Activated naive CD8-positive, alpha-beta T cell treated with anti-CD3 and anti-CD28 coated beads, Interleukin-2, amount 10 ng/mL, durations not matched to agents 7 days and 5 days (primary cell): ENCODE measurements at places on chromosomes 11 and 22. TPM values are rescaled to one million over a fixed set of nuclear protein-coding genes. Genes with fewer than 3 reads are reported as not detected.

The KCNJ1 gene
- total RNA-seq, result not detected

The SEPTIN3 gene
- total RNA-seq, result 0.42 TPM

The EXPH5 gene
- total RNA-seq, result 2.5 TPM

The APOBEC3C gene
- total RNA-seq, result 124 TPM

The OR5A1 gene
- total RNA-seq, result not detected

The CREB3L1 gene
- not detected for total RNA-seq

The CD6 gene
- total RNA-seq, result 285 TPM

The NPTXR gene
- total RNA-seq, result 6.8 TPM

The TTC38 gene
- 24.3 TPM for total RNA-seq

The TMEM151A gene
- not detected for total RNA-seq

The POGLUT3 gene
- 26.2 TPM for total RNA-seq

The TCN2 gene
- total RNA-seq, result 0.94 TPM

The OR51E2 gene
- total RNA-seq, result not detected

The MMP1 gene
- total RNA-seq, result not detected

The RAB3IL1 gene
- 0.28 TPM for total RNA-seq

The SLC22A6 gene
- total RNA-seq, result not detected

The PVALB gene
- total RNA-seq, result not detected

The LAMTOR1 gene
- 65.6 TPM for total RNA-seq

The RPL27A gene
- total RNA-seq, result 981 TPM

The BTG4 gene
- total RNA-seq, result not detected

The OR51B4 gene
- total RNA-seq, result not detected

The MFNG gene
- total RNA-seq, result 207 TPM

The SCN4B gene
- total RNA-seq, result not detected

The OR8A1 gene
- not detected for total RNA-seq

The TRPM5 gene
- total RNA-seq, result not detected

The CABP4 gene
- 2.8 TPM for total RNA-seq

The OR51I1 gene
- not detected for total RNA-seq

The GRIK4 gene
- total RNA-seq, result not detected

The SLC15A3 gene
- total RNA-seq, result 7.2 TPM

The RSF1 gene
- 64.8 TPM for total RNA-seq

The CEP126 gene
- total RNA-seq, result 2.1 TPM

The RTN4RL2 gene
- 1.6 TPM for total RNA-seq

The RHOD gene
- total RNA-seq, result 0.39 TPM

The GSTT2B gene
- not detected for total RNA-seq

The GUCY1A2 gene
- not detected for total RNA-seq

The MGAT3 gene
- total RNA-seq, result 7.0 TPM

The LRRC4C gene
- total RNA-seq, result not detected

The MMP3 gene
- total RNA-seq, result not detected

The MMP7 gene
- total RNA-seq, result not detected

The VPREB3 gene
- total RNA-seq, result not detected

The MRGPRG gene
- not detected for total RNA-seq

The ENTHD1 gene
- 0.11 TPM for total RNA-seq

The CNTN5 gene
- not detected for total RNA-seq

The INPP5J gene
- total RNA-seq, result 0.31 TPM

The CCDC82 gene
- total RNA-seq, result 34.6 TPM

The NRXN2 gene
- total RNA-seq, result 0.36 TPM

The FOSL1 gene
- total RNA-seq, result 1.9 TPM

The FAM118A gene
- total RNA-seq, result 71.9 TPM
